ENCODE measurements at places on chromosomes 7 and 10.

GRCh38 chr7:2037301-2037807 is 195.4 kb downstream of the MAD1L1 start:
- DNase-seq = no peak

GRCh38 chr10:11874568-11875493 is 51.7 kb downstream of the PROSER2 start:
- no peak for DNase-seq

DNA sequence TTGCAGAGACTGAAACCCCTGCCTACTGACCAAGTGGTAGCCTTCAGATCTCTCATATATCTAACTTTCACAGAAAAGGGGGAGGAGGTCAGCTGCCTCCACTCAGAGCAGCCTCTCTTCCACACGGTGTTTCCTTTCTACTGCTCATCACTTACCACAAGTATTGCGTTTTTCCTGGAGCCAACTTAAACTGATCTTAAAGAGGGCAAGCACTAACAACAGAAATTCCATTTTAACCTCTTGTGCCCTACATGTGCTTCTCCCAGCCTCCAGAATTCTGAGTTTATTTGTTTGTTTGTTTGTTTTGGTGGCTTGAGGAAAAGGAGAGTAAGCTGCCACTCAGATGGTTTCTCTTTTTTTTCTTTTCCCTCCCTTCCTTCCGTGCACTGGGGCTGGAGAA is 19.1 kb downstream of the SKIDA1 start:
- no peak for DNase-seq

DNA sequence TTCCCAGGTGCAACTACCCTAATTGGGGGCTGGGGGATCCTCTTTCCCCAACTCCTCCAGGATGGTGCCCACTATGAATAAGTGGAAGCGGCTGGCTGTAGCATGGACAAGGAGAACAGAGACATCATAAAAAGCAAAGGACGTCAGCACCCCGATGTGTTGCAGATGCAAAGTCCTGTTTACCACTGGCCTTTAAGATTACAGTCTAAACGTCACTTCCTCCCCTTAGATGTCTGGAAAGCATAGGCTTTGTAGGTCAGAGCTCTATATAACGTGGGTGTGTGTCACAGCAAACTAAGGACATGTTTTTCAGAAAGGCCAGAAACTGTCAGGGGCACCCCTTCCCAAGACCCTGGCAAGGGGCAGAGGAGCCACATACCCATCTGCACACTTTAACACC is 7.9 kb downstream of the COBL start:
- DNase-seq = no peak

DNA sequence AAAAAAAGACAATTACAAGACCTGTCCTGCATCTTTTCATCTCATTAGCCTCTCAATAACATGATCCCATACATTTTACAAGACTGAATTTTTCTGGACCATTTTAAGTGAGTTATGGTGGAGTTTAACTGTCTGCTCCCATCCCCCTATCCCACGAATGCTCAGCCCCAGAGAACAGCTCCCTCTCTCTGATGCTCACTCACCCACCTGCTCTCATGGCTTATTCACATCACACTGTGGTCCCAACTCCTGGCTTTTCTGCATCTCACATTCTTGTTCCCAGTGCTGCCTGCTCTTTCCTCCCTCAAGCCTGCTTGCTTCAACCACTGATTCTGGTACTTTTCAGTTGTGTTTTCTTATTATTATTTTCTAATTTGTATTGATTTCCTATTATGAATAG is 20.4 kb upstream of the CCSER2 start:
- DNase-seq = no peak

DNA sequence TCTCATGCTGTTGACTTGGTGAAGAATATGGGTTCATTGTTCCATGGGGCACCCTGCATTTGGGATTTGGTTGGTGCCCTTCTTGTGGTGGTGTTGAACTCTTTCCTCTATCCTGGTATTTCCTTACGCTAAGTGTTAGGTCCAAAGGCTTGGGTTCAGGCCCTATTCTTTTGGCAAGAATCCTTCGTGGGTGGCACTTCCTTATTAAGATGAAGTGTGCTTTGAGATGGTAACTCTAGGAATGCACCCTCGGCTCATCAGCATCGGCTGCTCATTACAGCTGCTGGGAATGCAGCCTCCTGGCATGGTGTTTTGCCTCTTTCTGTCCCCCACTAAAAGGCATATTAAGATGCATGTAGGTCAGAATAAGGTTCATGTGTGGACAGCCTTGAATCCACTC is 380.7 kb downstream of the RPS24 start:
- no peak for DNase-seq

DNA sequence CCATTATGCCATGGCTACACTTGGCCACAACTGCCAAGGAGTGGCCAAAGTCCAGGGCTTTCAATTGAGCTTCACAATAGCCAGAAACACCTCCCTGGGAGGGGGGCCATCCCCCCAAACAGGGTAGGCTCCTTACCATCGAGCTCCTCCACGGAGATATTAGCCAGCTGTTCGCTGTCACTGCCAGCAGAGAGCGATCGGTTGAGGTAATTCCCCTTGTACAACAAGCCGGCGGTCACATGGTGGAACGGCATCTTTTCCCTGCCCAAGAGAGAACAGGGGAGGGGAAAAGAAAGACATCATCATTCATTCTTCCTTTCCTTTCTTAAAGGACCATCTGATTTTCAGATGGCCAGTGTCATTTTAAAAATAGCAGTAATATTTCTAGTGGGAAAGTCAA is 133.6 kb downstream of the CALN1 start:
- no peak for DNase-seq

DNA sequence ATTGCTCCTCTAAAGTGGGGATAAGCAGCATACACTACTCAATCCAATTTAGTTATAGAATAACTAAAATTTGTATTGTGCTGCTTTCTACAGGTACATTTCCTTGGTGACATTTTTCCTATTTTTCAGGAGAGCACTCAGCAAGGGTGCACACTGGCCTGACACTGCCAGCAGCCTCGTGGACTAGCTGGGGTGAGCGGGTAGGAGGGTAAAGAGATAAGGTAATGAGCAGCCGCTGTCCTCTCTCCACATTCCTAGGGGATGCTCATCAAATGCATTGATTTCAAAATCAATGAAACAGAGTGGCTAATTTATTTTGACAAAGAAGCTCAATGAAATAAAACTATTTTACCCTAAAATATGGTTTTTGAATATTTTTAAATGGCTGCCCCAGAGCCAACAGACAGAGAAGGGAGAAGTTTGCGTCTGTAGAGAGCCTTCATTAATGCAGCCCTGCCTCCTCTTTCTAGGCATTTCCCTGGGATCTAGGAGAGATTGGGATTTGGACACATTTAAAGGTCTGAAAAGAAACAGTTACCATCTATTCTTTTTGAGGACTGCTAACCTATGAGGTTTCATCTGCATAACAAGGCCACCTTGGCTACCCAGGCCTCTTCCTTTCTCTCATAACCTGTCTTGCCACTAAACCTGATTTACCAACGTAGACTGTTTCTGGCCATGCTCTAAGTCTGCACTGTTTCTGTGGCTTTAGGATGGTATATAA is 561.0 kb downstream of the IPMK start:
- DNase-seq = no peak

- DNase-seq = no peak
Observed at GRCh38 chr7:22443370-22444180, 56.4 kb downstream of the STEAP1B start.

- DNase-seq = no peak
Observed at GRCh38 chr7:117962366-117962994, 89.2 kb upstream of the CTTNBP2 start.

GRCh38 chr10:113869789-113870188 is 15.3 kb downstream of the NHLRC2 start:
- no peak for DNase-seq

- no peak for DNase-seq
Observed at GRCh38 chr10:103278862-103279298, 1.9 kb downstream of the INA start.

- DNase-seq = no peak
Observed at GRCh38 chr10:27660268-27660667, 85.4 kb downstream of the MKX start.

DNA sequence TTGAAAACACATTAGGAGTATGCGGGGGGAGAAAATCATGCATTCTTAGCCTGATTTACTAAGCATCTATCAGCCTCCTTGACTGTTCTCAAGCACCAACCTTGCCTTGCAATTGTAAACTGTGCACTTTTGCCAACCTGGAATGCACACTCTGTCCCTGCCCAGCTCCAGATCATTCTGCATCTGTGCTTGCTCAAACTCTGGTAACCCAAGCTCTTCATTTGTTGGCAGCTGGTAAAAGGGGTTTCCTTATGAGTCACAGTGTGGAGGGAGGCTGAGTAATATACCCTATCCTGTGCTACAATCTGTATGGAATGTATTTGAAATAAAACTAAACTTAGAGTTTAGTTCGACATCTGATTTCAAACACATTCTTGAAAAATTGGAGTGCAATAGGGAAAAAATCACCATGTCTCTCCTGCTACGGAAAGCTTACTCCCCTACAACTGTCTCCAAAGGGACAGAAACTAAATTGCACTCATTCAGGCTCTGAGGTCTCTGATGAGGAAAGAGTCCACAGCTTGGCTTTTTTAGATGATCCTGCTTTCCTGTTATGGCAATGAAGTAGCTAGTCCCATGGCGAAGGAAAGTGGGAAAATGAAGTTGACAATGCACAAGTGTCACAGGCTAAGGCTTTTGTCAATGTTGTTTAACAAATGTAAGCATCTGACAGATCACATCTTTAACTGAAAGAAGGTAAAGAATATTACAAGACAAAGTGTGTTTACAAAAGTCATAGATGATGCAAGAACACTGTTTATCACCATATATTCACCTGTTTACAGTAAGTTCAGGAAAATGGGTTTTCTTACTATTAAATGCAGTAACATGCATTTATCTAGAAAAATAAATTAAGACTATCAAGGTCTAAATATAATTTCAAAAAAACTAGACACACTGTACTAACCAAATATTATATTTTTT is 61.9 kb downstream of the TES start:
- DNase-seq = no peak

DNA sequence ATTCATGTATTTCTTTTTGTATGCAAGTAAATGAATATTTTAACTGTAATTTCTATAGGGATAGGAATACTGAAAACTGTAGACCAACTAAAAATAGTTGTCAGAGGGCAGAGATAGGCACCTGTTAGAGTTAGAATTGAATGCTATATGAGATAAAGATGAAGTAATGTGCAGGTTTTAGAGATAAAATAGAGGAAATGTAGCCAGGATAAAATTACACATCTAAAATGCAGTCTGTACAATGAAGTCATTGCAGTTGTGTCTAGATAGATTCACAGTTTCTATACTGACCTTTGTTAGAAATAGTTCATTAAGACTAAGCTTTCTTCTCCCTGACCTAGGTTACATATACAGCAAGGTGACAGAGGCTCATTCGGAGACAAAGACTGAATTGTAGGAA is 46.2 kb downstream of the SMNDC1 start:
- no peak for DNase-seq

DNA sequence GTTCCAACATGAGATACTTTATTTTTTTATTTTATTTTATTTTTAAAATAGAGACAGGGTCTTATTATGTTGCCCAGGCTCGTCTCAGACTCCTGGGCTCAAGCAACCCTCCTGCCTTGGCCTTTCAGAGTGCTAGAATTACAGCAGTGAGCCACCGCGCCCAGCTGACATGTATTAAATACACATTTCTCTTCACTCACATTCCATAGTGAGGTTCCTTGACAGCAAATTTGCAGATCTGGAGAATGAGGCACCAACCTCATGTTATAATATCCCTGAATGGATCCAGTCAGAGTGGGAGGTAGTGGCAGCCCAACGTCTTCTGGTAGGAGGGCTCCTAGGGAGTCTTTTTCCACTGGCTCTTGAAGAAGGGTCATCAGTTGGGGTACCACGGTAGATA is 46.1 kb downstream of the OGDH start:
- DNase-seq = no peak

DNA sequence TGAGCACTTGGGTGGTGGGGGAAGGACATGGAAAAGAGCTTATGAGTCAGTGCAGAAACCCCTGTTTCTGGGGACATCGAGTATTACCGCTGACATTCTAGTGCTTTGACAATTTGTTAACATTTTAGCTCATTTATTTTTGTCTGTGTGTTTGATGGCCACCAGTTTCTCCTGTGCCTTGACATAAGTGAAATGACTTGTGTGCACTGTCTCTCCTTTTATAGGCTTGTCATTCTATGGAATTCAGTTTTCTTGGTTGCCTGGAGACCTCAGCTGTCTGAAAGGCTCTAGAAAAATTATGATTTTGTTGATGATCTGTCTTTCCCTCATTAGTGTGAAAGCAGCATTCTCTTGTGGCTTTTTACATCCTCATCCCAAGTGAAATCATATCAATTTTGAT is 190.0 kb upstream of the SMIM30 start:
- no peak for DNase-seq

DNA sequence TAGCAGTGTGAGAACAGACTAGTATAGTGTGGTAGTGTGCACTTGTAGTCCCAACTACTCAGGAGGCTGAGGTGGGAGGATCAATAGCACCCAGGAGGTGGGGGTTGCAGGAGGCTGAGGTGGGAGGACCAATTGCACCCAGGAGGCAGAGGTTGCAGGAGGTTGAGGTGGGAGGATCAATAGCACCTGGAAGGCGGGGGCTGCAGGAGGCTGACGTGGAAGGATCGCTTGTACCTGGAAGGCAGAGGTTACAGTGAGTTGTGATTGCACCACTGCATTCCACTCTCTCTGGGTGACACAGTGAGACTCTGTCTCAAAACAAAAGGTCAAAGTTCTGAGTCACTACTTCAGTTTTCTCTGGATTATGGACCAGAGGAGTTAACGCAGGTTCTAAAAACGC is 22.6 kb upstream of the DIP2C start:
- DNase-seq = no peak
